ENCODE measurements at places on chromosomes 12 and 14.

DNA sequence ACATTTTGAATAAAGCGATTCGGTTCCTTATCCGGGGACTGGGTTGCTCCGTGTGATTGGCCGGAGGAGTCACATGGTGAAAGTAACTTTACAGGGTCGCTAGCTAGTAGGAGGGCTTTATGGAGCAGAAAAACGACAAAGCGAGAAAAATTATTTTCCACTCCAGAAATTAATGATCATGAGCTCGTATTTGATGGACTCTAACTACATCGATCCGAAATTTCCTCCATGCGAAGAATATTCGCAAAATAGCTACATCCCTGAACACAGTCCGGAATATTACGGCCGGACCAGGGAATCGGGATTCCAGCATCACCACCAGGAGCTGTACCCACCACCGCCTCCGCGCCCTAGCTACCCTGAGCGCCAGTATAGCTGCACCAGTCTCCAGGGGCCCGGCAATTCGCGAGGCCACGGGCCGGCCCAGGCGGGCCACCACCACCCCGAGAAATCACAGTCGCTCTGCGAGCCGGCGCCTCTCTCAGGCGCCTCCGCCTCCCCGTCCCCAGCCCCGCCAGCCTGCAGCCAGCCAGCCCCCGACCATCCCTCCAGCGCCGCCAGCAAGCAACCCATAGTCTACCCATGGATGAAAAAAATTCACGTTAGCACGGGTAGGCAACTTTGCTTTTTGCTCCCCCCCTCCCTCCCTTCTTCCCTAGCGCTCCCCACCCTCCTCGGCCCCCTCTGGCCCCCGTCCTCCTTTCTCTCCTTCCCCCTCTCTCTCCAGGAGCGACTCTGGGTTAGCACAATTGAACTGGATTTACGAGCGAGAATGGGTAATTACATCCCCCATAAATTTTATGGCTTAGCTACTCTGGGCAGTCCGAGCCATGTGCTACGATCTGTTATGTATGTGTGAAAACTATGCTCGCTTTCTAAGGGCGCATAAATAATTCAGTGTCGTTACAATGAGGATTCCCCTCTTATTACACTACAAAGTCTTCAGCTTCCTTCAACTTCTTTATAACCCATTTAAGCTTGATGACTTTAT lies at the start of gene HOXC4:
Gene HOXC4 (plus strand): TSS at position 85 of the 991 bp plus-strand sequence. CDS start 88 bp downstream, at position 173.
- DNase-seq: no peak

- DNase-seq: peak; percentile 10
Measured at GRCh38 chr14:22200977-22201605, 387.9 kb downstream of the DAD1 start.

- DNase-seq: no peak
Measured at GRCh38 chr14:68978172-68978911, 760 bp downstream of the ACTN1 start.

GRCh38 chr14:71988939-71989338 lies 56.7 kb downstream of the RGS6 start:
- DNase-seq: no peak

DNA sequence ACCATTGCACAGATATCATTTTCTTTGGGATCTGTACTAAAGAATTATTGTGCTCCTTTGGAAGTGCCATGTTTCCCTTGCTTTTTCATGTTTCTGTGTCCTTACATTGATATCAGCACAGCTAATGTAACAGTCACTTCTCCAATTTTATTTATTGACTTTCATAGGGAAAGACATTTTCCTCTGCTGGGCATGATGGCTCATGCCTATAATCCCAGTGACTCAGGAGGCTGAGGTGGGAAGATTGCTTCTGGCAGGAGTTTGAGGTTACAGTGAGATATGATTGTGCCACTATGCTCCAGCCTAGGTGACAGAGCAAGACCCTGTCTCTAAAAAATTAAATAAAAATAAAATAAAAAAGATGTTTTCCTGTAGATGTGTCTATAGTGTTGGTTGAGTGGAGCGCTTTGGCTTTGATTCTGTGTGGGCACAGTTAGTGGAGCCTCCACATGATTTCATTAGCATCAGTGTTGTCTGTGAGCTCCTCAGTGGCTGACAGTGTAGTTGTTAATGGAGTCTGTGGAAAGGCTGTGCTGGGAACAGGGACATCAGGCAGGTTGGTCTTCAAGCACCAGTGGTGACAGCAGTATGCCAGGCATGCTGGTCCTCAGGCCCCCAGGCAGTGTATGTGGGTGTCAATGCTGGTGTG lies 7.4 kb downstream of the OAS2 start:
- DNase-seq: no peak

GRCh38 chr12:12788675-12789368 lies 3.4 kb downstream of the APOLD1 start:
- DNase-seq: peak; percentile 38

DNA sequence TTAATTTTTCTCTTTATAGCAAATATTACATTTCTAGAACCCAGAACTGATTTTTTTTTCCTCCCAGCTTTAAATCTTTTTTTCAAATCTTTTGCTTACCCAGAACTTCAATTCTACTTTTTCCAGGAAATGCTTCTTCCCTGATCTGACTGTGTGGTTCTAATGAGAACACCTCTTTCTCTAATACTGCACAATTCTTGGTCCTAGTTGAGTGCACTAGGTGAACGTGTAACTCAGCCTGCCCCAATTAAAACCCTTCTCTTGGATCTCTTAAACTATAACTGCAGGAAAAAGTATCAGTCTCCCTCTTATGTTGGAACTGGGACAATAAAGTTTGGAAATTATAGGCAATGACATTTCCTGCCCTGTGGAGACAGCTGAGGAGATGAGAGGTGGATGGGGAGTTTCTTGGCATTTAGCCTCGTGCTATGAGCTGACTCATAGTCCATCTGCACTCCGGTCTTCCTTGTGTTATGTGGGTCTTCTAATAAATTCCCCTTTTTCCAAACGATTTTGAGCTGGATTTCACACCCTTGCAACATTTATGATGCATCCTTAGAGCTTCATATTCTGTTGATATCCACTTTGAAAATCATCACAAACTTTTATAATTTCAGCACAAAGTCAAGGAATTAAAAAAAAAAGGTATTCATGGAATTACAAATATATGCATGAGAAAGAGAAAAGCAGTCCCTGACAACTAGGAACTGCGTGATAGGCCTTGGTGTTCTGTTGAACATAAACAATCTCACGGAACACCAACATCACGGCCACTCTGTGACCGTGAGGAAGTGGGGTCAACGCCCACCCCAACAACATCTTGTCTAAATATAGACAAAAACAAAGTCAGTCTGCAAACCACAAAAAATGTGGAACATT lies 52.4 kb downstream of the BRMS1L start:
- peak; percentile 60 for DNase-seq

- no peak for DNase-seq
Measured at GRCh38 chr12:132123970-132124765, 20.0 kb downstream of the DDX51 start.

- DNase-seq: no peak
Measured at GRCh38 chr12:91256411-91256810, 73.8 kb upstream of the DCN start.

- no peak for DNase-seq
Measured at GRCh38 chr14:91363776-91364523, 53.7 kb downstream of the CCDC88C start.

- DNase-seq: no peak
Measured at GRCh38 chr12:14111230-14111865, 129.9 kb upstream of the GRIN2B start.

DNA sequence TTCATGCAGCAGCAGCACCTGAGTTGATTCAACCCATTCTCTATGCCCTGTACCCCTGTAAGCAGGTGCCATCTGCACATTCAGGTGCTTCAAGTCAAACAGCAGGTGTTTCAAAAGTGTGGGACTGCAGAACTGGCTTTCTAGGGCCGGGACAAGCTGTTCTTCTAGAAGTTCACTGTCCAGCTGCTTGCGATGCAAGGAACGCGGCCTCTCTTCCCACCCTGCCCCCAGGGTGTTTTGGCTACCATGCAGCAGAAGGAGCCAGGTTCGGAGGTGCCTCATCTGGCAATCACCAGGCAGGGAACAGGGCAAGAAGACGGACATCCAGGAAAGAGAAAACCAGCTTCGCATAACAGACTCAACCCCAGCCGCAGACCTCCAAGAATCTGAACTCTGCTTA lies 35.2 kb downstream of the TMEM132D start:
- DNase-seq: no peak

GRCh38 chr12:76504606-76505005 lies 55.0 kb downstream of the OSBPL8 start:
- no peak for DNase-seq

- no peak for DNase-seq
Measured at GRCh38 chr12:80233926-80234325, 134.6 kb downstream of the OTOGL start.

DNA sequence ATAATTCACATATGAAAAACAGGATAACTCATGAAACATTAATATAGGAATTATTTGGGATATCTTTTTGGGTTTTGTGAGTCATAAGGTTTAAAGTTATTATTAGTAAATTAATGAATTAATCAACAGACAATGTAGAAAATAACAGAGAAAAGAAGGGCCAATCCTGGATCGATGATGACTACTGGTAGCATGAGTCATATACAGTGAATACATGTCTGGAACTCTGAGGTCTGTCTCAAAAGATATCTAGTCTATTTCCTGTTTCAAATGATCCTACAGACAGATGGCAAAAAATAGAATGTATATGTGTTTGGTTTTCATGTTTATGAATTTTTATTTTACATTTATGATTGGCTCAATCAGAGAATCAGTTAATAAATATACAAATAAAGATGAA lies 86.4 kb upstream of the RTL1 start:
- no peak for DNase-seq

- DNase-seq: no peak
Measured at GRCh38 chr12:109357032-109357431, 9.3 kb downstream of the MYO1H start.

GRCh38 chr14:54138354-54139038 lies 181.9 kb upstream of the BMP4 start:
- DNase-seq: no peak

- no peak for DNase-seq
Measured at GRCh38 chr12:97397008-97397407, 65.6 kb upstream of the RMST start.

GRCh38 chr12:23282701-23283100 lies 657.7 kb downstream of the ETNK1 start:
- no peak for DNase-seq

DNA sequence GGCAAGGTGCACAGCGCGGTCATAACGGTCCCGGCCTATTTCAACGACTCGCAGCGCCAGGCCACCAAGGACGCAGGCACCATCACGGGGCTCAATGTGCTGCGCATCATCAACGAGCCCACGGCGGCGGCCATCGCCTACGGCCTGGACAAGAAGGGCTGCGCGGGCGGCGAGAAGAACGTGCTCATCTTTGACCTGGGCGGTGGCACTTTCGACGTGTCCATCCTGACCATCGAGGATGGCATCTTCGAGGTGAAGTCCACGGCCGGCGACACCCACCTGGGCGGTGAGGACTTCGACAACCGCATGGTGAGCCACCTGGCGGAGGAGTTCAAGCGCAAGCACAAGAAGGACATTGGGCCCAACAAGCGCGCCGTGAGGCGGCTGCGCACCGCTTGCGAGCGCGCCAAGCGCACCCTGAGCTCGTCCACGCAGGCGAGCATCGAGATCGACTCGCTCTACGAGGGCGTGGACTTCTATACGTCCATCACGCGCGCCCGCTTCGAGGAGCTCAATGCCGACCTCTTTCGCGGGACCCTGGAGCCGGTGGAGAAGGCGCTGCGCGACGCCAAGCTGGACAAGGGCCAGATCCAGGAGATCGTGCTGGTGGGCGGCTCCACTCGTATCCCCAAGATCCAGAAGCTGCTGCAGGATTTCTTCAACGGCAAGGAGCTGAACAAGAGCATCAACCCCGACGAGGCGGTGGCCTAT lies 875 bp downstream of the HSPA2 start:
- DNase-seq: no peak

- DNase-seq: no peak
Measured at GRCh38 chr12:119679081-119679480, 11.1 kb downstream of the PRKAB1 start.

DNA sequence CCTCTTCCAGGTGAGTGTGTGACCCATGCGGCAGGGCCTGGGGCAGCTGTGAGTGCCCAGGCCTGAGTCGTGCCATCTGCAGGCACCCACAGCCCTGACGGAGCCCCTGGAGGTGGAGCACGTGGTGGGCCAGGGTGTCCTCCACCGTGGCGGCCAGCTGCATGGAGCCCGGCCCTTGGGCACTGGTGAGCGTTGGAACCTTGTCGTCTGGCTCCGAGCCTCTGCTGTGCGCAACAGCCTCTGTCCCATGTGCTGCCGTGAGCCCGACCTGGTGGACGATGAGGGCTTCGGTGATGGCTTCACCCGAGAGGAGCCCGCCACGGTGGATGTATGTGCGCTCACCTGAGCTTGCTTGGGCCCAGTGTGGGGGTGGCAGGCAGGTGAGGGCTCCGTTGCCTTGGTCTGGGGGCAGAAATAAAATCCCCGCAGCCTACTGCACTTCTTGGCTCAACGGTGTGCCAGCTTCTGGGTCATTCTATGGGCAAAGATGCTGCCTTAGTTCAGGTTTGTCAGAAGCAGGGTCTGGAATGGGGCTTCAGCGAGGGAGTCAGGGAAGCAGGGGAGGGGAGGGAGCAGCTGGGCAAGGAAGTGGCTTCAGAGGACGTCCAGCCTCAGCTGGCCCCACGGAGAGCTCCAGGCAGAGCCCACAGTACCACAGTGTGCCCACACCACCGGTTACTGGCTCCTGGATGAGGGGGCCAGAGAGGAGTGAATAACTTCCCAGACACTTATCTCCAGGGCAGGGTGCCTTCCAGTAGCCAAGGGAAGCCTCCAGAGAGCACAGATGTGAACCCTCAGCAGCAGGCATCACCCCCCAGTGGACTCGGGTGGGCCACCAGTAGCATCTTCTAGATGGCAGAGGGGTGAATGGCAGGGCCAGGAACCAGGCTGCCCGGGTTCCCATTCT lies 1.2 kb upstream of the ARL6IP4 start:
- DNase-seq: no peak

DNA sequence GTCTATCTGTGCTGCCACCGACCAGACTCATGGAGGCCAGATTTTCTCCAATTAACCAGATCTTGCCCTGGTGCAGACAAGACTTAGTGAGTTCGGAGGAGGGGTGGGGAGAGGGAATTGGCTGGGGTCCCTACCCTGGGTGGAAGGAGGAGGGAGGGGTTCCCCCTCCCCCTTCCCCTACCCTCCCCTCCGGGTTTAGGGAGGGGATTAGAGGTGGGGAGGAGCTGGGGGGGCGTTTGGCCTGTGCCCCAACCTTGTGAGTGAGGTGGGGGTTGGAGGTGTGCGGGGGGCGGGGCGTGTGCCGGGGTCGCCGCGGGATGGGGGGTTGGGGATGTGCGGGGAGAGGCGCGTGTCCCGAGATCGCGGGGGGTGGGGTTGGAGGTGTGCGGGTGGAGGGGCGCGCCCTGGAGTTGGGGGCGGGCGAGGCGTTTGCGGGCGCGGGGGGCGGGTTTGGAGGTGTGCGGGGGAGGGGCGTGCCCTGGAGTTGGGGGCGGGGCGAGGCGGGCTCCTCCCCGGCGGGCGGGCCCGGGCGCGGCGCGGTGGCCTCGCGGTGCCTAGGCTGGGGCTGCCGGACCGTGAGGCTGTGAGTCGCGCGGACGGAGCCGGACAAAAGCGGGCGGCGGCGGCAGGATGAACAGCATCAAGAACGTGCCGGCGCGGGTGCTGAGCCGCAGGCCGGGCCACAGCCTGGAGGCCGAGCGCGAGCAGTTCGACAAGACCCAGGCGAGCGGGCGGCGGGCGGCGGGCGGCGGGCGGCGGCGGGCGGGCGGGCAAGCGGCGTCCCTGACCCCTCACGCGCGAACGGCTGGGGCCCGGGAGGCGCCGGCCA lies at the start of gene HIP1R:
Gene HIP1R (plus strand): TSS at position 537 of the 829 bp plus-strand sequence. CDS start 94 bp downstream, at position 631.
- DNase-seq: no peak

Measured in AG09309 (cell line).